ENCODE measurements at places on chromosomes 11 and 22. TPM values are rescaled to one million over a fixed set of nuclear protein-coding genes. Genes with fewer than 3 reads are reported as not detected.

Gene FTH1
- 4,223 TPM for polyA plus RNA-seq

Gene GAS2L1
- 0.46 TPM for polyA plus RNA-seq

Gene LIF
- not detected for polyA plus RNA-seq

Gene SLN
- not detected for polyA plus RNA-seq

Gene APOA5
- not detected for polyA plus RNA-seq
